Stimulated activated CD4-positive, alpha-beta T cell treated with anti-CD3 and anti-CD28 coated beads, Interleukin-15, amount 100 ng/mL, for 1 hour (primary cell): ENCODE measurements at places on chromosomes 5 and 9.
A peak's percentile ranks its signal among the peaks of the same experiment; 100 is the strongest.

DNA sequence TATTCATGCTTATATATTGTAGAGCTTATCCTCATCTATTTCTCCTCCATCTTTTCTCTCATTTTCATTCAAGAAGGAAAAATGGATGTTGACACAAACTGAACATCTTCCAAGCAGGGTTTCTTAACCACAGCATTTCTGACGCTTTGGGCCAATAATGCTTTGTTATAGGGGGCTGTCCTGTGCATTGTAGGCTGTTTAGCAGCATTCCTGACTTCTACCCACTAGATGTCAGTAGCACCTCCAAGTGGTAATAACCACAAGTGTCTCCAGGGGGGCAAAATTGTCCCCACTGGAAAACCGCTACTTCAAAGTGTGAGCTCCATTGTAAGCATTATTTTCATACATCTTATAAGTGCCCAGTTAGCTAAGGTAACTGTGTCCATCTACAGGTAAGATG is 2.6 kb upstream of the TXNDC8 start:
- DNase-seq: no peak

- DNase-seq: no peak
Observed at GRCh38 chr9:131277287-131277909, 1.1 kb upstream of the FAM78A start.

- DNase-seq: no peak
Observed at GRCh38 chr5:172104801-172105701, 83.0 kb downstream of the STK10 start.

DNA sequence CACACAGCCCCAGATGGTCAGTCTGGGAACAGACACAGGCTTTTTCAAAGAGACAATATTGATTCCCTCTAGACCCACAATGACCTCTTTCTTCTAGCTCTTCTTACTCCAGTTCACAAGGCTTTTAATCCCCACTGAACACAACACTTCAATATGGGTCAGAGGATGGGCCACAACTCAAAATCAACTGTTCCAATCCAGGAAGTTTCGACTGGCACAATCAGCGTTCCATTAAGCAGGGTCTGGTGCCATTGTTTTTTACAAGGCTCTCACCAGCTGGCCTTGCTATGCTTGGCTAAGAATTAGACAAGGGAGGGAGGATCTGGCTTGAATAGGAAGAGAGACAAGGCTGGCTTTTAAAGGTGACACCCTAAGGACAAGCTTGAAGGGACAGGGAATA is 199.4 kb upstream of the SLC24A2 start:
- no peak for DNase-seq

DNA sequence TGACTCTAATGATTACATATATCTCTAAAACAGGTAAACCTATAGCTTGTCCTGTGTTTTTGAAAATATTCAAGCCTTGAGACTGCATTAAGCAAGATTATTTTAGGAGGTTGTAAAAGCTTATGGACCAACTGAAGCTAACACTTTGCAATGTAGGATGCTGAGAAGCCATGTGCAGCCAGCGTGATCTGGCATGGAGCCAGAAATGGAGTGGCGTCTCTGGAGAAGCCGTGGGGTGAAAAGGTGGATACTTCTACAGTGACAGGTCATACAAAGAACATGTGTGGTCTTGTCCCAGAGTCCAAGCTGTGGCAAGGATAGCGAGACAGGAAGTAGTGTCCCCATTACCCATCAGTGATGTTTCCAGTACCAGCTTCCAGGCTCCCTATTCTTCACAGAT is 100.8 kb upstream of the CD180 start:
- DNase-seq: no peak

- DNase-seq: no peak
Observed at GRCh38 chr5:67802766-67803165, 412.8 kb upstream of the PIK3R1 start.

DNA sequence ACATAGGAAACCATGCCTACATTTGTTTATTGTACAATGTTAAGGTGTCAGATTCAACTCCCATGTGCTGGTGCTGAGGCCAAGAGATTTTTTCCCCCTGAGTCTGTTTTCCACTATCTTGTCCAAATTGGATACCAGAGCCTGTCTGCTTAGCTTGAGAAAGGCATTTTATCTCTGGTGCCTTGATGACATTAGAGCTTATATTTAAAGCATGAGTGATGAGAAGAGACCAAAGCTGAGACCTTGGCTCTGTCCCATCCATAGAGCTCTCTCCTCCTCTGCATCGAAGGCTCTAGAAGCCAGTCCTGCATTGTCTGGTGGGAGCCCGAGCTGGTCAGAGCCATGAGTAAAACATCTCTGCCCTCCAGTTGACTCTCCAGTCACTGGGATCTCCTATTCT is 10.4 kb upstream of the PPP2CA start:
- no peak for DNase-seq

DNA sequence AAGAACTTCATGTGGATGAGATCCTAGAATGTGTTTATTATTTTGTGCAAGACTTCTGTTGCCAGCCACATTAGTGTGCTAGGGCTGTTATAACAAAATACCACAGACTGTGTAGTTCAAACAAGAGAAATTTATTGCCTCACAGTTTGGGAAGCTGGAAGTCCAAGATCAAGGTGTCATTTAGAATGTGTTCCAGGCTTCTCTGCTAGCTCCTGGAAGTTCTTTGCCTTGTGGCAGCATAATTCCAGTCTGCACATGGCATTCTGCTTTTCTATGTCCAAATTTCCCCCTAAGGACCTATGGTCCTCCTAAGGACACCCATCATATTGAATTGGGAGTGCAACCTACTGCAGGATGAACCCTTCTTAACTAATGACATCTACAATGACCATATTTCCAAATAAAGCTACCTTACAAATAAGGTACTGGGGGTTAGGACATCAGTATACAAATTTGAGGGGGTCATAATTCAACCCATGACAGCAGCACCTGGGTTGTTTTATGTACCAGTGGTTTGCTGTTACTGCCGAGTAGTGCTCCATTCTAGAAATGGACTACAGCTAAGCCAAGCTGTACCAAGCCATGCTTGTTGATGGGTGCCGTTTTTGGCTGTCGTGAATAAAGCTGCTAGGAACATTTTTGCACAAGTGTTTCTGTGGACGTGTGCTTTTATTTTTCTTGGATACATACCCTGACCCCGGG is 52.7 kb downstream of the DAPK1 start:
- DNase-seq: no peak

- no peak for DNase-seq
Observed at GRCh38 chr5:168334695-168335094, 43.2 kb downstream of the WWC1 start.

- DNase-seq: no peak
Observed at GRCh38 chr9:80503671-80504281, 932.0 kb downstream of the TLE4 start.

DNA sequence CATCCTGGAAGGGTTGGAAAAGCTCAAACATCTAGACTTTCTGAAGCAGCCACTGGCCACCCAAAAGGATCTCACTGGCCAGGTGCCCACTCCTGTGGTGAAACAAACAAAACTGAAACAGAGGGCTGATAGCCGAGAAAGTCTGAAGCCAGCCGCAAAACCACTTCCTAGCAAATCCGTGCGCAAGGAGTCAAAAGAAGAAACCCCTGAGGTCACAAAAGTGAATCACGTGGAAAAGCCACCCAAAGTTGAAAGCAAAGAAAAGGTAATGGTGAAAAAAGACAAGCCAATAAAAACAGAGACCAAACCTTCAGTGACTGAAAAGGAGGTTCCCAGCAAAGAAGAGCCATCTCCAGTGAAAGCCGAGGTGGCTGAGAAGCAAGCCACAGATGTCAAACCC is 87.6 kb downstream of the MAP1B start:
- no peak for DNase-seq

- no peak for DNase-seq
Observed at GRCh38 chr5:7917130-7918123, 48.5 kb downstream of the MTRR start.

GRCh38 chr9:121189660-121190059 is 12.0 kb downstream of the RAB14 start:
- DNase-seq: no peak

DNA sequence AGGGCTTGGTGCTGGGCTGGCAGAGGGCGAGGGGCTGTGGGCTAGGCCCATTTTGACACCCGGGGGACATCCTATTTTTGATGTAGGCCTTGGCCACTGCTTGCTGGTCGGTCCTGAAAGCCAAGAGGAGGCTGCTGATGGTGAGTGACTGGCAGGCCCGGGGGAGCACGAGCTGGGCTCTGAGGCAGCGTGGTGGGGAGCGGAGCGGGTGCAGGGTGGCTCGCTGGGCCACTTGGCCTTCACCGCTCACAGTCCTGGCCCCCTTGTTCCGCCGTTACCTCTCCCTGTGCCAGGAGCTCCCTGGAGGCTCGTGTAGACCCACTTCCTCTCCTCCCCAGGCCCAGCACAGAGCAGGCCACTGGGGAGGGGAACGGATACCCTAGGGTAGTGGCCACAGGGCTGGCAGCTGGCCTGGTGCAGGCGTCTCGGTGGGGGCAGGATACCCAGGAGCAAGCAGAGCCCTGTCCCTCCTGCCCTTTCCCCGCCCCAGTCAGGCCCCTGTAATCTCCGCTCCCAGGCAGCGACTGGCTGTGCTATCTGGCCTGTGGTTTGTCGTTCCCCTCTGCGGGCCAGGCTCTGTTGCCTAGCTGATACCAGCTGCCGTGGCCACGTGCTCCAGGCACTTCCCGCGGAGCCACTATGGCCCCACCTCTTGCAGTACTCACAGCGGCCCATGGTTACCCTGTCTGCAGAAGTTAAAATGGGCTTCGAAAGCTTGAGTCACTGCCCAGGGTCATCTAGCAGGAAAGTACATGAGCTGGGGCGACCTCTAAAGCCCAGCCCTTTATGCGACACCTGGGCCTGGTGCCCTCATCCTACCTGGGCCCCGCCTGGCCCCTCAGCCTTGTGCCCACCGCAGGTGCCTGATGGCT is 11.7 kb upstream of the DOLPP1 start:
- DNase-seq: peak; percentile 35

DNA sequence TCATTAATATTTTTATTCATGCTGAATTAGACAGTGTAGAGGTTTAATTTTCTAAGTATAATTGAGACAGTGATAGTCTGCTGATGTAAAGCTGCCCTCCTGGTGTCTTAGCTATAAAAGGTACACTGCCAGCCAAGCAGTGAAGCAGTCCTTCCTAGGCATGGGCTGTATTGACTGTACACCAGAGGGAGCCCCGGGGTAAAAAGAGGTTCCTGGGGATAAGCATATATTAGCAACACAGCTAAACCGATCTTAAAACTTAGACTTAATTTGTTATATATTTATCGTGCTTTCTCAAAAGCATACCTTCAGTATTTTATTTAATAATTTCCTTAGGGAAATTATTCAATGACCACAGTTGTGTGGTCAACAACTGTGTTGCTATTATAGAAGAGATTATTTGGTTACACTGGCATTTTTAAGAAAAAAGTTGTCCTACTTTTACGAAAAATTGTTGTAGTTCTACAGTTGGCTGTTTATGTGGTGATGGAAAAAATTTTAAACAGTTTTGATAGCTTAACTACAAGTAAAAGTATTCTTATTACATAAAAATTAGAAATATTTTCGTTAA is 68.8 kb downstream of the ELL2 start:
- no peak for DNase-seq

GRCh38 chr5:167767795-167768194 is 523.6 kb upstream of the WWC1 start:
- DNase-seq: no peak

- DNase-seq: no peak
Observed at GRCh38 chr5:122727112-122727541, 47.8 kb upstream of the SNX2 start.

GRCh38 chr9:94794476-94795167 is 68.1 kb downstream of the AOPEP start:
- no peak for DNase-seq

DNA sequence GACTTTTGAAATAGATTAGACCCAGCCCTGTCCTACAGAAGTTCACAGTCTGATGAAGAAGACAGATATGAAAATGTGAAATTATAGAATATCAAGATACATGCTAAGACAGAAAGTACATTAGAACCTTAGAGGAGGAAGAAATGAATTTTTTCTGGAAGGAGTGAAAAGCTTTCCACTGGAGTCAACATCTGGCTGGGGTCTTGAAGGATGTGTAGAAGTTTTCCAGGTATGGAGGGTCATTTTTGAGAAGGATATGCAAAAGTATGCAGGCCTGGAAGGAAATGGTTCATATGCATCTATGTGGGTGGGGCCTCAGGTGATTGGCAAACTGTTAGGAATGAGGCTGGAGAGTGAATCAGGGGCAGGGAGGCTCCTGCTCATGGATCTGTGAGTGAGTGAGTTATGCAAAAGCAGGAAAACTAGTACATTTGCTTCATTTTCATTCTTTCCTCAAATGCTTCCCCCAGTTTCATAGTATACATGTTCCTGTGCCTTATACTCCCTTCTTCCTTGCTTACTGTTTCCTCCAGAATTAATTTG is 142.3 kb downstream of the GRIA1 start:
- no peak for DNase-seq

- no peak for DNase-seq
Observed at GRCh38 chr9:24342457-24342856, 203.2 kb downstream of the IZUMO3 start.

GRCh38 chr5:153352685-153353219 is 137.7 kb upstream of the GRIA1 start:
- no peak for DNase-seq
